GM03348 (cell line): ENCODE measurements at places on chromosomes 16 and 17.

GRCh38 chr16:74252329-74252728 is 44.3 kb upstream of the PSMD7 start:
- no peak for DNase-seq

GRCh38 chr17:68294196-68294555 is 2.9 kb downstream of the ARSG start:
- DNase-seq: no peak

DNA sequence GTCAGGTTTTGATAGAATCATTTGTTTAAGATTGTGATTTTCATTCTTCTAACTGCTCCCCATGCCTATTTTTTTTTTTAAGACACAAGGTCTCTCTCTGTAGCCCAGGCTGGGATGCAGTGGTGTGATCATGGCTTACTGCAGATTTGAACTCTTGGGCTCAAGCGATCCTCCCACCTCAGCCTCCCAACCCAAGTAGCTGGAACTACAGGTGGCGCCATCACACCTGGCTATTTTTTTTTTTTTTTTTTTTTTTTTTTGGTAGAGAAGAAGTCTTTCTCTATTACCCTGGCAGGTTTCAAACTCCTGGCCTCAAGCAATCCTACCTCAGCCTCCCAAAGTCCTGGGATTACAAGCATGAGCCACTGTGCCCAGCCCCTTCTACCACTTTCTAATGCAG is 223.3 kb downstream of the CBLN1 start:
- no peak for DNase-seq

- DNase-seq: no peak
Observed at GRCh38 chr16:3963886-3964685, 83.6 kb upstream of the CREBBP start.

GRCh38 chr17:12979826-12980500 is 37.9 kb downstream of the ELAC2 start:
- DNase-seq: peak; percentile 62

DNA sequence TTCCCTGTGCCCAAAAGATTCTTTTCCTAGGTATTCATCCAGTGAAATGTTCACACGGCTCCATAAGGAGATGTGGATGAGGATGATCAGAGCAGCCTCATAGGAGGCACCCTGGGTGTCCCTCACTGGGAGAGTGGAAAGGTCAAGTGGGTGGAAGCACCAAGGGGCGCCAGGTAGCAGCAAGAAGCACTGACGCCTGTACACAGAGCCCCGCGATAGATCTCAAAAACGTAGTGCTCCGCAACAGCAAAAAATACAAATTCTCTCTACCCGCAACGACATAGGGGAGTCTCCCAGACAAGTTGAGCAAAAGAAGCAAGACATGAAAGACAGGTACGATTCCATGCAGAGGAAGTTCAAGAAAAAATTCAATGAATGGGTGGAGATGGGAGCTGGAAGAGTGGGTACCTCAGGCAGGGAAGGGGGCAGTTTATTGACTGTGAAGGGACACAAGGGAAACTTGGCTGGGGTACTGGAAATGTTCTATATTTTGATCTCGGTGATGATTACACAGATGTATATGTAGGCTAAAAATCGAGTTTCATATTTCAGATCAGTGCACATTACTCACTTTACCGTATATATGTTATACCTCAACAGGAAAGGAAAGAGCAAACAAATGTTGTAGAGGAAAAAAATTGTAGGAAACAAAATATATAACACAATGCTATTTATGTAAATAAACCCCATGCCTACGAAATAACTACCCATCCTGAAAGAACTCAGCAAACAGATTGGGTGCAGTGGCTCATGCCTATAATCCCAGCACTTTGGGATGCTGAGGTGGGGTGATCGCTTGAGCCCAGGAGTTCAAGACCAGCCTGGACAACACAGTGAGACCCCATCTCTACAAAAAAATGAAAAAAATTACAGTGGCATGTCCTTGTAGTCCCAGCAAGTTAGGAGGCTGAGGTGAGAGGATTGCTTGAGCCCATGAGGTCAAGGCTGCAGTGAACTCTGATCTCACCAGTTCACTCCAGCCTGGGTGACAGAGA is 17.8 kb upstream of the ETV4 start:
- no peak for DNase-seq

GRCh38 chr16:85649411-85650134 is 36.5 kb downstream of the GSE1 start:
- no peak for DNase-seq

DNA sequence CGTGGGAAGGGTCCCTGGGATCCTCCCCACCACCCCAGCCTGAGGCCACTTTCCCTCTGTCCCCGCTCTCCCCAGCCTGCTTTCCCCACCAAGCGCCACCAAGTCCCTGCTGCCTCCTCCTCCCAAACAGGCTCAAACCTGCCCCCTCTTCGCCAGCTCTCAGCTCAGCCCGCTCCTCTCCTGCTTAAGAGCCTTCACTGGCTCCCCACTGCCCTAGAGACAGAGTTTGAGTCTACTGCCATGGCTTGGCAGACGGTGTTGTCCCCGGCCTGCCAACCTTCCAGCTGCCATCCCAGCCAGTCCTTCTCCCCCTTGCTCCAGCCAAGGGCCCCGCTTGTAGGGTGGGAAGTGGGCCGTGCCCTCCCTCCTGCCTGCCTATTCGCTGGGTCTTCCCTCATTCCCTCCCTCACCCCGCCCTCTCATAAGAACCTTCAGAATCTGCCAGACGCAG is 11.1 kb downstream of the IL4R start:
- DNase-seq: no peak

DNA sequence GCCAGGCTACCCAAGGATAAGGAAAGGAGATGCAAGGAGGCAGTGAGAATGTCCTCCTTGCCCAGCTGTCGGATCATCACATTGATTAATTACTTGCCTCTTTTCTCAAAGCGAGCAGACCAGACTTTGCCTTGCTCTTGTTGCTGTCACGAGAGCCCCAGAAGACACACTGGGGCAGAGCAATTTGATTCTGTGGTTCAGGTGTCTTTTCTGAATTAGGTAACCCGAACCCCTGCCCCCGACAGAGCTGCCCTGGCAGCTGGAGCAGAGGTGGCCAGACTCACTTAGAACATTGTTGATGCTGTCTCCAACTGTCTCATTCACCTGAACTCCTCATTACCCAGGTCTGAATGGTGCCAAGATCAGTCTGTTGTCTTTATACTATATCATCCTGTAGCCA is 34.3 kb downstream of the VAT1L start:
- DNase-seq: no peak

DNA sequence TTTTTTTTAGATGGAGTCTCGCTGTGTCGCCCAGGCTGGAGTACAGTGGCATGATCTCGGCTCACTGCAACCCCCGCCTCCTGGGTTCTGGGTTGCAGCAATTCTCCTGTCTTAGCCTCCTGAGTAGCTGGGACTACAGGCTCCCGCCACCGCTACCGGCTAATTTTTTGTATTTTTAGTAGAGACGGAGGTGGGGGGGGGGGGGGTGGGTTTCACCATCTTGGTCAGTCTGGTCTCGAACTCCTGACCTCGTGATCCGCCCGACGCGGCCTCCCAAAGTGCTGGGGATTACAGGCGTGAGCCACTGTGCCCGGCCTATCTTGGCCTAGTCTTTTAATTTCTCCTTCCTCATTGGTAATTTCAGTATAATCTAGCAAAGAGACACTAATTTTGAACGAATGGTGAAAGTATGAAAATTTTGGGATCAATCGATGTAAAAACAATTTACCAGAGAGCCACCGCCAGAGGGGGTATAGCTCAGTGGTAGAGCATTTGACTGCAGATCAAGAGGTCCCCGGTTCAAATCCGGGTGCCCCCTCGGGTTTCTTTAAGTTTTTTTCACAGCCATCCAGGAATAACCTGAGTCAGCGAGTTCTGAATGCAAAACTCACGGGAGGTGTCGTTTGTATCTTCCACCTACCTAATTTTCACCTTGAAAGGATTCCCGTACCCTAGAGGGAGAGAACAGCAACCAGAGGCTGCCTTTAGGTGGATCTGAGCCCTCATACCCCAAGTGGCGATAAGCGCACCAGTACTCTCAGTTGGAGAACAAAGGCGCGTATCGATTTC is 2.5 kb upstream of the LASP1 start:
- peak; percentile 53 for DNase-seq

DNA sequence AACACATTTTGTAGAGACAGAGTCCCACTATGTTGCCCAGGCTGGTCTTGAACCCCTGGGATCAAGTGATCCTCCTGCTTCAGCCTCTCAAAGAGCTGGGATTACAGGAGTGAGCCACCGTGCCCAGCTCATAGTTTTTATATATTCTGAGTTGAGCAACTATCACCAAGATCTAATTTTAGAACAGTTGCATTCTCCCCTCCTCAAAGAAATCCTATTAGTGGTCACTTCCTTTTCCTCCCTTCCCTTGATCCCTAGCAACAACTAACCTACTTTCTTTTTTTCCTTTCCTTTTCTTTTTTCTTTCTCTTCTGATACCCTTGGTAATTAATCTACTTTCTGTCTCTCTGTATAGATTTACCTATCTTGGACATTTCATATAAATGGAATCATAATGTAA is 61.5 kb upstream of the B4GALNT2 start:
- no peak for DNase-seq

- DNase-seq: no peak
Observed at GRCh38 chr16:12721841-12722421, 81.8 kb downstream of the CPPED1 start.

GRCh38 chr17:71187145-71187878 is 933.5 kb upstream of the SOX9 start:
- DNase-seq: no peak

DNA sequence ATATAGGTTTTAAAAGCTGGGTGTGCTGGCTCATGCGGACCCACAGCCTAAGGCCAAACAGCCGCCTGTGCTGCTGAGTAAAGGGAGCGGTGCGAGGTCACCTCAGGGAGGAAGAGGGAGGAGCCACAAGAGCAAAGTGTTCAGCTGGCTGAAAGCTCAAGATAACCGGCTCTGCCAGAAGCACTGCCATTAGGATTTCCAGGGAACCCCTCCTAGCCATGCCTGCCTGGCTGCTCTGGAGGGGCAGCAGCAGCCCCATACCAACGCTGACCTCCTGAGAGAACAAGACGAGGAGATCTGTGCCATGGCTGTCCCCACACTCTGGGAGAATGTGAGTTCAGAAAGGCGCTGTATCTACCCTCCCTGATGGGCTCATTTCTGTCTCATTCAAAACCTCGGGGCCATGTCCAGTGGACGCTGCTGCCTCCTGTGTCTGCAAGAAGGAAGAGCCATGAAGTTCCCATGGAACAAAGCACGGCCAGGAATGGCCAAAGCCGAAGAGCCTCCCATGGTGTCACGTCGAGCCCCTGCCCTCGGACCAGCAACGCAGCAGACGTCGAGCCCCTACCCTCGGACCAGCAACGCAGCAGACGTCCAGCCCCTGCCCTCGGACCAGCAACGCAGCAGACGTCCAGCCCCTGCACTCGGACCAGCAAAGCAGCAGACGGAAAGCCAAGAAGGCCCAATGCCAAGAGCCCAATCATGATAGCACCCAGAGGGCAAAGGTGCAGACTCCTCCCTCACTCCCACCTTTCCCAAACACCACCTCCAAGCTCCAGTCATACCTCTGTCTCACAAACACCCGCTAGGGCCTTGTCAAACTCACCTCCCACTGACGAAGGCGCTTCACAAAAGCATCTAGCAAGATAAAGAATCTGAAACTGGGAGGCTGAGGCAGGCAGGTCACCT is 107.0 kb downstream of the ANKRD11 start:
- no peak for DNase-seq

DNA sequence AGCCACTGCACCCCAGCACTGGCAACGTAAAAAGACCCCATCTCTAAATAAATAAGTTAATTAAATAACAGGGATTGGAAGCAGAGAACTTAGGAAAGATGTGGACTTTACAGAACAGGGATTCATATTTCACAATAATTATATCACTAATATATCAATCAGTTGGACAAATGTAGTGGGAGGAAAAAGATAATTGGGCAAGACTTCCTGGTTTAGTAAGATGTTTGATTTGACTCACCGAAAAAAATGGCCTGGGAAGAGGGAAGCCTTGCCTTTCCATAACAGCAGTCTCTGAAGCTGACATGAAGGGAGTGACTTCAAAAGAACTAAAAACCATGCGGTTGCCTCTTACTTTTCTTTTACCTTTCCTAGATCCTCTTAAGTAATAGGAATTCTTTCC is 15.2 kb upstream of the C17orf78 start:
- DNase-seq: peak; percentile 10

- DNase-seq: peak; percentile 16
Observed at GRCh38 chr16:75025761-75026160, 26.9 kb downstream of the ZNRF1 start.

- DNase-seq: no peak
Observed at GRCh38 chr17:2972749-2973148, 90.7 kb downstream of the OR1D5 start.

DNA sequence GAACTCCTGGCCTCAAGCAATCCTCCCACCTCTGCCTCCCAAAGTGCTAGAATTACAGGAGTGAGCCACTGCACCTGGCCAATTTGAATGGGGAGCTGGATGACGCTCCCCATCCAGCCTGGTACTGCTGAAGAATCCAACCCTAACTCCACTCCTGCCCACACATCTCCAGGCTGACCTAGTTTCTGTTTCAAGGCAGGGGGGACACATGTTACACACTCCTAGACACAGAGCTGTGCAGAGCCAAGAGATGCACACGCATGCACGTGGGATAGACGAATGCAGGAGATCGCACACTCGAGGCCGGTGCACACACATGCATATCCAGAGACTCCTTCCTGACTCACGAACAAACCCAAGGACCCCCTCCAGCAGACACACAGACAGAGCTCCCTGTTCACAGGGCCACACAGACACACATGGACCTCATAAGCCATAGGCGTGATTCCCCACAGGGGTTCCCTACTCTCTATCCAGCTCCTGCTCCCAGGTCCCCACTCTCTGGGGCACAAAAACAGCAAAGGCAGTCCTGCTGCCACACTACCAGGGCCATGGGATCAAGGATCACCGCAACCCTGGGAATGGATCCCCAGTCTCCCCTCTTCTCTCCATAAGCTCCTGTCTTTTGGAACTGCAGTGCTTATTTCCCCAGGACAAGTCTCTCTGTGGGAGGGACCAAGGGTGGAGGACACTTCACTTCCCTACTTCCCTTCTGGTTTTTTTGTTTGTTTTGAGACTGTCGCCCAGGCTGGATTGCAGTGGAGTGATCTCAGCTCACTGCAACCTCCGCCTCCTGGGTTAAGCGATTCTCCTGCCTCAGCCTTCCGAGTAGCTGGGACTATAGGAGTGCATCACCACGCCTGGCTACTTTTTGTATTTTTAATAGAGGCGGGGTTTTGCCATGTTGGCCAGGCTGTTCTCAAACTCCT is 14.4 kb downstream of the EPOP start:
- DNase-seq: no peak

GRCh38 chr17:44137891-44138709 is 3.6 kb upstream of the HROB start:
- DNase-seq: peak; percentile 98

GRCh38 chr16:20883554-20884239 is 16.5 kb downstream of the DCUN1D3 start:
- DNase-seq: no peak

- no peak for DNase-seq
Observed at GRCh38 chr16:67258161-67258835, 9.5 kb downstream of the SLC9A5 start.

GRCh38 chr17:81365148-81365600 is 30.1 kb upstream of the BAHCC1 start:
- peak; percentile 58 for DNase-seq

- DNase-seq: no peak
Observed at GRCh38 chr16:20084624-20085226, 11.0 kb upstream of the GPR139 start.

- DNase-seq: no peak
Observed at GRCh38 chr17:82301300-82301915, 16.0 kb downstream of the CD7 start.
